ENCODE measurements at places on chromosomes 11 and 22.
A peak's percentile ranks its signal among the peaks of the same experiment; 100 is the strongest.

GRCh38 chr11:637593-638521 is 788 bp downstream of the DRD4 start:
- DNase-seq, result no peak

DNA sequence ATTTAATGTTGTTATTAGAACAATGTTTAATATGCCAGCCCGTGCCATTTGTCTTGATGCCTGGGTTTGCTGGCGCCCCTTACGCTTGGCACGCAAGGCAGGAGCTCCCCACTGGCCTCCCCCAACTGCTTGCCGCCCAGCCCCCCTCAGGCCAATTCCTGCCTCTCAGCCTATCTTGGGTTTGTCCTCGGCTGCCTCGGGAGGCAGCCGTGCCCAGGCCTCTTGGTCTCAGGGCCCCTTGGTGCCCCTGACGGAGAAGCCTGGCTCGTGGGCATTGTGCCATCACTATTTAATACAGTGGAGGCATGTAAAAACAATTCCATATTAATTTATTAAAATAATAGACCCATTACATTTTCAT is 119.8 kb downstream of the KCNQ1OT1 start:
- no peak for DNase-seq

- no peak for DNase-seq
These were observed 421.0 kb downstream of the DYNC2H1 start for GRCh38 chr11:103530257-103530656.

DNA sequence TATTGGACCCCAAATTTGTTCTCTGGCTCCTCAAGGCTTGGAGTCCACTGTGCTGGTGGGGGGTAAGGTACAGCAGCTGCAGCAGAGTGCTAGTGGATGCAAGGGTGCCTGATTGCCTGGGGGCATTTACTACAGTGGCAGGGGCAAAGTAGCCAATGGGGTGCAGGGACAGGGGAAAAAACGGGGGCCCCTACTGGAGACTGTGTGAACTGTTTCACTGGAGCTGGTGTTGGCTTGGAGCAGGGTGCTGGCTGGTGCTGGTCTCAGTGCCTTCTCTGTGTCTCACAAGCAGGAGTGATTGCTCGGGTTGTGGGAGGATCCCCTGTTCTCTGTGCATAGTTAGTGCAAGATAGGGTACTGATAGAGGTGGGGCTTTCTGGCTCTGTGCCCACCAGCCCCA is 935.9 kb downstream of the JRKL start:
- DNase-seq, result no peak

- DNase-seq, result peak; percentile 27
These were observed 103.7 kb downstream of the VPREB1 start for GRCh38 chr22:22348127-22348814.

DNA sequence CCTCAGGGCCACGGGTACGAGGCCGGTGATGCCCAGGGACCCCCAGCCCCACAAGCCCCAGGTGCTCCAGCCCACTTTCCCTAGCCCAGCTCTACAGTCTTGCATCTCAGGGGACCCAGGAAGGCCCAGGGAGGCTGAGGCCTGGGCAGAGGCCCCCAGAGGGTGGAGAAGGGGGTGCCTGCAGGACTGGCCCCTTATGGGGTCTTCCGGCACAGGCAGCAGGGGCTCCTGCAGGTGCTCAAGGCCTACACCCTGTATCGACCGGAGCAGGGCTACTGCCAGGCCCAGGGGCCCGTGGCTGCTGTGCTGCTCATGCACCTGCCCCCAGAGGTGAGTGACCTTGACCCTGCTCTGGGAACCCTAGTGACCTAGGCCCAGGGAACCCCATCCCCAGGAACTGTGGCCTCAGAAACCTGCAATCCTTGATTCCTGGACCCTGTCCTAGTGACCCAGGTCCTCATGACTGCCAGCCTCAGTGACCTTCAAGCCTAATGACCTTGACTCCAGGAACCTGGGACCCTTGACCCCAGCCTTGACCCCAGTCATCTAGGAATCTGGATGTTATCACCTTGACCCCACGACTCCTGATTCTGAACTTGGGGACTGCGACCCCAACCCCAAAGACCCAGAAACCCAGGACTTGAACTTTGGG is 1.9 kb downstream of the TBC1D10C start:
- no peak for DNase-seq

DNA sequence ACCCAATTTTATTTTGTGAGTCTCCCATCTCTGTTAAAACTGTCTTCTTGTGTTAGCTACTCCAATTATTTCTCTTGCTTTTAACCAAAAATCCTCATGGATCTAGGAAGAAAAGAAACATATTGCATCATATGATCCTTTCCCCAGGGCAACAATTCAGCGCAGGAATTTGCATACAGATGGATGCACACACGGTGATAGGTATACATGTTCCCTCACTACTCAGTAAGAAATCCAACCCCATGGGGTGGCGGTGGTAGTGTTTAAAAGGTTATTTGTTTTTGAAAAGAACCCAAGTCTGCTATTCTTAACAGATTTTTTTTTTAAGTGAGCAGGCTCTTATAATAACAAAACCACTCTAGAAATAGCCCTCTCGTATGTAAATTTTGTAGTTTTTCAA is 4.2 kb upstream of the SYN3 start:
- no peak for DNase-seq

DNA sequence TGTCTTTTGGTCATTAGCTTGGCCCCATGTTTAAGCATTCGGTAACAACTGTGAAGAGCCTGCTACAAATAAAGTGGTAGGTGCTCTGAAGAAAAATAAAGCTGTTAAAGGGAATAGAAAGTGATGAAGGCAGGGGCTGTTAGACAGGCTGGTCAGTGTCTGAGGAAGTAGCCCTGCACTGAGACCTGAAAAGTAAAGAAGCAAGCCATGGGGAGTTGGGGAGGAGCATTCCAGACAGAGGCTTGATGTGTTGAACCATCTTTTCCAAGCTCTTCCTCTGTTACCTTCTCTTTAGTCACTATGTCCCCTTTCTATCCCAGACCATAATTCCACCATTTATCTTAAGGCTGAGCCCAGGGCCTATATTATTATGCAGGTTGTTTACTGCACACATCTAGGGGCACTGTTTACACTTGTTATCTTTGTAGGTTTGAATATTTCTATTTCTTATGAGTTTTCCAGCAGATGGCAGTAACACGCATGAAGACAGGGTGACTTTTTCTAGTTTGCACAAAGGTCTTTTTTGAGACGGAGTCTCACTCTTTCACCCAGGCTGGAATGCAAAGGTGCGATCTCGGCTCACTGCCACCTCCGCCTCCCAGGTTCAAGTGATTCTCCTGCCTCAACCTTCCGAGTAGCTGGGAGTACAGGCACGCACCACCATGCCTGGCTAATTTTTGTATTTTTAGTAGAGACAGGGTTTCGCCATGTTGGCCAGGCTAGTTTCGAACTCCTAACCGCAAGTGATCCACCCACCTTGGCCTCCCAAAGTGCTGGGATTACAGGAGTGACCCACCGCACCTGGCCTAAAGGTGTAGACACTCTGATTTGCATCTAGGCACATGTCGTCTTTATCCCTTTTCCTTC is 23.0 kb downstream of the ZFTA start:
- no peak for DNase-seq

DNA sequence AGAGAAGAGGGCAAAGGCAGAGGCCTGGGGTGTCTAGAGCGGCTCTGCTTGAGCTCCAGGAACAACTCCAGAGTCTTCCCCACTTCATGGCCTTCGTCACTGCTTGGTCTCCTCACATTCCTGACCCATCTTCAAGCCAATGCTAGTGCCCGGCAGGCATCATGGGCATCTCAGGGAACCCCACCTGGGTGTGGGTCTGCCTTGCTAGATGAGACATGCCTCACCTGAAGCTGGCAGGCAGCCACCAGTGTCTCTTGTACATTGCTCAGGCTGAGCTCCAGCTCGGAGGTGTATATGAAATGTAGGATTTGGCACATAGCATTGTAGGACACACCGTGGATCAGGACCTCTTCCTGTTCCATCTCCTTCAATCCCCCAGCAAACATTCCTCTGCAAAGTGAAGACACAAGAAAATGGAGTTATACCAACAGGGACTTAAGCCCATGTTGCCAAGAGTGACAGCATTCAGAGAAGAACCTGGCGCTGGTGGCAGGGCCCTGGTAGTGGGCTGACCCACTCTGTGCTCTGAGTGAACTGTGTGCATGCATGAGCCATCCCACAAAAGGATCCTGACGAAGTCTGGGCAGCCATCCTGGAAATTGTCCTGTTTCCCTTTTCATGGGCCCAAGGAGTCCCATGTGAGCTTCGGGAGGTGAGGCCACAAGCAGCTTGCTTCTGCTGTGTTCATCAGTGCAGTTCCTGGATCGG is 24.3 kb downstream of the KLHL22 start:
- DNase-seq, result no peak

DNA sequence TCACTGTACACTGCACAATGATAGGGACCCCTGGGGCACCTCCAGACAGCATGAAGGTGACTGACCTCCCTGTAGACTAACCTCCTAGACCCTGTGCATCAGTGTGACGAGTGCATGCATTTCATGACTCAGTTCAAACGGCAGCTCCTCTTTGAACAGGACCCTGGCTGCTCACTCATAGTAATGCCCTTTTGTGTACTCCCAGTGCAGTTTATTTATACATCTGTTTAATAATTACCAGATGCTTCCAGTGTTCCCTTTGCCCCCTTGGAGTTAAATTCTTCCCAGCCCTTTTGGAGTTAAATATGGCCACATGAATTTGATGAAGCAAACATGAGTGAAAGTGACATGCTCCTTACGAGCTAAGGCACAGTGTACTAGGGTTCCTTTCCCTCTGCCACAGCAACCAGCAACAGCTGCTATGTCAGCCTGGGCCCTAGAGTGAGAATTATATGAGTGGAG is 72.4 kb downstream of the PANX1 start:
- no peak for DNase-seq

DNA sequence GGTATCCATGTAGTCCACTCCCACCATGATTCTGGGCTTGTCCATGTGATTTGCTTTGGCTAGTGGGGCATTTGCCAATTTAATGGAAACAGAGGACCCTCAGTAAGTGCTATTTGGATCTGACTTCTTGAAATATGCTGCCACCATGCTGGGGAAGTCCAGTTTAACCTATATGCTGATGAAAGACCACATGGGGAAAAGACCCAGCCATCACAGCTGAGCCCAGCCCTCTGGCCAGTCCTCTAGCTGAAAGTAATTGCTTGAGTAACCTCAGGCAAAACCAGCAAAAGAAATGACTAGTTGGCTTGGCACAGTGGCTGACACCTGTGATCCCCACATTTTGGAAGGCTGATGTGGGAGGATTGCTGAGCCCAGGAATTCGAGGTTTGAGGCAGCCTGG is 61.5 kb downstream of the ATG16L2 start:
- no peak for DNase-seq

DNA sequence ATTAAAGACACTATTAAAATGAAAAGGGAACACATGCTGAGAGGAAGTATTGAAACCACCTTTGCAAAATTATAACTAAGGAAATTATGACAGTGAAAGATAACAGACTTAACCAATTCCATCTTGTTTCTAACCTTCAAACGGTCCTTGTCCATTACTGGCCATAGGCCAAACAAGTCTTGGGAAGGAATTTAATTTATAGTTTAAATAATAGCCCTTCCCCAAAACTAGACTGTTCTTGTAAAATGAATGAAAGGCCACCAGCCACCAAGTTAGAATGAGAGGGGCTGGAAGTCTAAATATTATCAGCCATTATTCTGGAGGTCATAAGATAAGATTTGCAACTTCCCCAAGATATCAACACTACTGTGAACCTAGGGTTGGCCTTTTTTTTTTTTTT is 1.8 kb upstream of the TALDO1 start:
- no peak for DNase-seq

DNA sequence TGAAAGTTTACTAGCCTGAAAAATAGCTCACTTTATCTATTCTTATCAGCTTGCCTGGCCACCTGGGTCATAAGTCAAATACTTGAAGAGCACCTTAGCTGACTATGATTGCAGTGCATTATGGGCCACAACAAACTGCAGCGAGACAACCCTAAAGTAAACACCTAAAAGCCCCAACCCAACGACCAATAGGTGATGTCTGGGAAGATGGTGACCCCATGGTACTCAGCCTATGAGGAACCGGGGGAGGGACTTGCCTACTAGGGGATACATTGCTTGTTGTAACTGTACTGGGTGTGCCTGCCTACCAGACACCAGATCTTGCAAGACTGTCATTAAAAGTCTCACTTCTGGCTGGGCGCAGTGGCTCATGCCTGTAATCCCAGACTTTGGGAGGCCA is 35.6 kb upstream of the APOBEC3A start:
- no peak for DNase-seq

DNA sequence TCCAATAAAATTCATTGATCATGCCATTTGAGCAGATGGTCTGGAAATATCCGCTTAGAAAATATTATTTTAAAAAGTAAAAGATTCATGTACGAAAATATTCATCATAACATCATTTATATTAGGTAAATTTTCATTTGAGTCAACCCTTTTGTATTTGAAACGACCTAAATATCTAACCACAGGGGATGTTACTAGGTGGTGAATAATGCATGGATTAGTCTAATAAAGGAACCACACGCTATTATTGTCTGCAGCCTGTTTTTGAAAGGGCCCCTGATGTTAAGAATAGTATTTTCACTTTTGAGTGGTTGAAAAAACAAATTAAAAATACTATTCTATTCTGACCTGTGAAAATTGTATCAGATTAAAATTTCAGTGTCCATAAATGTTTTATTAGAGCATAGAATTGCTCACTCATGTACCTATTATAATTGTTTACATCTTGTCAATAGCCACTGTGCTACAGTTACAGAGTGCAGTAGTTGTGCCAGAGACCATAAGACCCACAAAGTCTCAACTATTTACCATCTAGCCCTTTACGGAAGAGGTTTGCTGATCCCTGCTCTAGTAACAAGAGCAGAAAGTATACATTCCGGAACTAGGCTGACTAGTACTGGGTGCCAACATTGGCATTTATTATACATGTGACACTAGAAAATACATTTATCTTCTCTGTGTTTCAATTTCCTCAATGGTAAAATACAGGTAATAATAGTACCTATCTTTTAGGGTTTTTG is 176.1 kb downstream of the LRRC4C start:
- no peak for DNase-seq

DNA sequence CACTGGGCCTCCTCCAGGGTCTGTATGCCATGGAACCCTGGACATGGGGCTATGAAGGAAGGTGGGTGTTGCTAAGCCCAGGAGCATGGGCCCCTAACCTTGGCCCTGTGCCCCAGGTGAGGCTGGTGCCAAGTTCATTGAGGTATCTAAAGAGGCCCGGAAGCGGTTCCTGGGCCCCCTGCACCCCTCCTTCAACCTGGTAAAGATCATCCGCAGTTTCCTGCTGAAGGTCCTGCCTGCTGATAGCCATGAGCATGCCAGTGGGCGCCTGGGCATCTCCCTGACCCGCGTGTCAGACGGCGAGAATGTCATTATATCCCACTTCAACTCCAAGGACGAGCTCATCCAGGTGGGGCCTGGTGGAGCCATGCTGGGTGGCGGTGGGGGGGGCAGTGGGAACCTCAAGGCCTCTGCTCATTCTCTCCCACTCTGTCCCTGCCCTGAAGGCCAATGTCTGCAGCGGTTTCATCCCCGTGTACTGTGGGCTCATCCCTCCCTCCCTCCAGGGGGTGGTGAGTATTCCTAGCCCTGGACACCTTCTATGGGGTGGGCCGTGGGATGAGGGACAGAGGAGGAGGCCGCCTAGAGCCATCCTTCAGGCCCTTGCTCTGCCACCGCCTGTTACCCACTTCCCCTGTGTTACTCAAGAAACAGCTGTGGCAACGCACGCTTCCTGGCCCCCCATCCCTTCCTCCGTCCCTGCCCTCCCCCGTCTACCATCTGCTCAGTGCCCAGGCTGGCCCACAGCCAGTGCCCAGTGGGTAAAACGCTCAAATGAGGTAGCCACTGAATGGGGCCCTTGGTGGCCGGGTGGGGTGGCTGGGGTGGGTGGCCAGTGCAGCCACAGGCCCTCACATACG is 3.0 kb downstream of the PNPLA2 start:
- no peak for DNase-seq
